Activated naive CD8-positive, alpha-beta T cell treated with anti-CD3 and anti-CD28 coated beads, Interleukin-2, amount 10 ng/mL, durations not matched to agents 7 days and 5 days (primary cell): ENCODE measurements at places on chromosomes 6 and 20. TPM values are rescaled to one million over a fixed set of nuclear protein-coding genes. Genes with fewer than 3 reads are reported as not detected.

The BLCAP gene
- 54.6 TPM for total RNA-seq

- no peak for DNase-seq
Measured at GRCh38 chr6:73774311-73774774, 78.3 kb downstream of the CD109 start.

DNA sequence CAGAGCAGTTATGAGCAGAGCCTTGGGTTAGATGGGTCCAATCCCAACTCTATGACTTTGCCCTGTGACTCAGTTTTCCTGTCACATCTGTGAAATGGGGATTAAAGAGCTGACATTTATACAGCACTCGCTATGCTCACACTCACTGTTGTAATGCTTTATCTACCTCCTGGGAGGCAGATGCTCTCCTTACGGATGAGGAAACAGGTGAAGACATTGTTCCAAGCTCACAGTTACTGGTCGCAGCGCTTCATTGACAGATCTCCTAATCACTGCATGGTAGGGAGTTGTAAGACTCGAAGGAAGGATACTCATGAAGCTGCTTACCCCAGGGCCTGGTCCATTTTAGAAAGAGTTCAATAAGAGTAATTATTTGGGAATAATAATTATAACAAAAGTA is 2.9 kb upstream of the MYLK2 start:
- no peak for DNase-seq

DNA sequence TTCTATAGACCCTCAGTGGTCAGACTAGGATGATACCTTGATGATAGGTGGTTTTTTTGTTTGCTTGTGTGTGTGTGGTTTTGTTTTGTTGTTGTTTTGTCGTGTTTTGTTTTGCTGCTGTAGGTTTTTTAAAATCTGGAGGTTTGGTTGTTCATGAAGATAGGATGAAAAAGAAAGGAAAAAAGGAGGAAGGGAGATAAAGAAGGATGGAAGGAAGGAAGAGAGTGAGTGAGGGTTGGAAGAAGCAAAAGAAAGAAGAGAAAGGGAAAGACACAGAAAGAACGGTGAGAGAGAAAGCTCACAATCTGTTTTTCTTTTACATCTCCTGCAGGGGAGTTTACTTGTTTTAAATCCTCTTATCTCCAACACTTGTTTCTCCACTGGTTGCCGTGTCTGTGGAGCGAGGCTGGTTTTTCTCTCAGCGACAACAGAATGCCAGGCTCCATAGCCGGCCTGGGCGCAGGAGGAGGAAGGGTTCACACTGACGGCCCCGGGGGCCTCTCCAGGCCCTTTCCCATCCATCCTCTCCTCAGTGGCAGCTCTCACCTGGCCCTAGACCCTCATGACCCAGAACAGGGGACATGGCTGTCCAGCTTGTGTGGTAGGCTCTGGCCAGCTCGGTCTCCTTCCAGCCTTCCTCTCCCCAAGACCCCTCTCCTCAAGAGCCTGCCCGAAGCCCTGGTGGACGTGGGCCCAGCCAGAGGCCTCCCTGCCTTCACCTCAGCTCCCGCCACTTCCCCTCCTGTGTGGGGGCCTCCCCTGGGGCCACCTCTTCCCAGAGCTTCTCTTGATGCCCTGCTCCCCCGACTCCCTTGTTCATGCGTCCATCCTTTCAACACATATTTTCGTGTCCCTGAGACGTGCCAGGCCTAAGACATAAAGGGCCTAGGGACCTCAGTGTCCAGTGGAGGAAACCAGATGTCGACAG is 168.4 kb downstream of the VEGFA start:
- DNase-seq: peak; percentile 21

The STMND1 gene
- total RNA-seq: not detected
